ENCODE measurements at places on chromosomes 7 and 10. TPM values are rescaled to one million over a fixed set of nuclear protein-coding genes. Genes with fewer than 3 reads are reported as not detected.

DNA sequence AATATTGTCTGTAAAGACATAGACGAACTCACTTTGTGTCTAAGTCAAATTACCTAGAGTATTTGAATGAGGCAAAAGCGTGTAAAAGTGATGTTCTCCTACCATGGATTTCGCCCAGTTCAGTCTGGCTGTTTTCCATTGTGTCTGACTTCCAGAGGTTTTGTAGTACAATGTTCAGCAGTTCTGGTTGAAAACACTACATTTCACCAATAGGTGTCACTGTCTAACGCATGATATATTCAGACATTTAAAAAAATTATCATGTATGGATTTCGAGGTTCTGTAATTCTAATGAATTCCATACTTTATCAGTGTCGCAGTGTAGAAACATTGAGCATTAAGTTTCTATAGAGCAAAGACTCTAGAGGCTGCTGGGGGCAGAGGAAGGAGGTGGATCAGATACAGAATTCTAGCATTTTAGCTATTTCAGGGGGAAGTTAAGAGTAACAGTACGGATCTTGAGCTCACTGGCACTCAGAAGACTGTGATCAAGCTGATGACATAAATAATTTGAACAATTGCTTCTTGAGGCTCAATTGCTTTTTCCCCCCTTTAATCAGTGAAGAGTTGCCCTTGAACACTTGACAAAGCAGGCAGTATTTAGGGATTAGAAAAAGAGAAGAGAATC lies 196.9 kb upstream of the RHOBTB1 start:
- H3K4me1 ChIP-seq, result no peaks in the 10 kb centered on the region
- H3K27ac ChIP-seq, result no peak overlapping the region
- DNase-seq, result peak; percentile 45
- no peak overlapping the region for H3K4me3 ChIP-seq
- no peaks in the 10 kb centered on the region for H3K27me3 ChIP-seq

- DNase-seq, result no peak
- H3K4me1 ChIP-seq, result no peaks in the 10 kb centered on the region
- no peak overlapping the region for H3K27ac ChIP-seq
- H3K36me3 ChIP-seq, result no peaks in the 10 kb centered on the region
- H3K27me3 ChIP-seq, result no peaks in the 10 kb centered on the region
Measured at GRCh38 chr10:58842860-58843376, 330.2 kb downstream of the BICC1 start.

- H3K36me3 ChIP-seq, result peaks cover 3% of the 10 kb centered on the region
- no peaks in the 10 kb centered on the region for H3K27me3 ChIP-seq
- H3K4me1 ChIP-seq, result no peaks in the 10 kb centered on the region
- no peak overlapping the region for H3K27ac ChIP-seq
- H3K4me3 ChIP-seq, result no peak overlapping the region
Measured at GRCh38 chr7:129471402-129471827, 30.9 kb upstream of the SMKR1 start.

- no peak for DNase-seq
- no peak overlapping the region for H3K4me3 ChIP-seq
- no peak overlapping the region for H3K27ac ChIP-seq
- H3K27me3 ChIP-seq, result no peaks in the 10 kb centered on the region
- no peaks in the 10 kb centered on the region for H3K36me3 ChIP-seq
Measured at GRCh38 chr10:99926925-99927720, 82.6 kb downstream of the DNMBP start.

DNA sequence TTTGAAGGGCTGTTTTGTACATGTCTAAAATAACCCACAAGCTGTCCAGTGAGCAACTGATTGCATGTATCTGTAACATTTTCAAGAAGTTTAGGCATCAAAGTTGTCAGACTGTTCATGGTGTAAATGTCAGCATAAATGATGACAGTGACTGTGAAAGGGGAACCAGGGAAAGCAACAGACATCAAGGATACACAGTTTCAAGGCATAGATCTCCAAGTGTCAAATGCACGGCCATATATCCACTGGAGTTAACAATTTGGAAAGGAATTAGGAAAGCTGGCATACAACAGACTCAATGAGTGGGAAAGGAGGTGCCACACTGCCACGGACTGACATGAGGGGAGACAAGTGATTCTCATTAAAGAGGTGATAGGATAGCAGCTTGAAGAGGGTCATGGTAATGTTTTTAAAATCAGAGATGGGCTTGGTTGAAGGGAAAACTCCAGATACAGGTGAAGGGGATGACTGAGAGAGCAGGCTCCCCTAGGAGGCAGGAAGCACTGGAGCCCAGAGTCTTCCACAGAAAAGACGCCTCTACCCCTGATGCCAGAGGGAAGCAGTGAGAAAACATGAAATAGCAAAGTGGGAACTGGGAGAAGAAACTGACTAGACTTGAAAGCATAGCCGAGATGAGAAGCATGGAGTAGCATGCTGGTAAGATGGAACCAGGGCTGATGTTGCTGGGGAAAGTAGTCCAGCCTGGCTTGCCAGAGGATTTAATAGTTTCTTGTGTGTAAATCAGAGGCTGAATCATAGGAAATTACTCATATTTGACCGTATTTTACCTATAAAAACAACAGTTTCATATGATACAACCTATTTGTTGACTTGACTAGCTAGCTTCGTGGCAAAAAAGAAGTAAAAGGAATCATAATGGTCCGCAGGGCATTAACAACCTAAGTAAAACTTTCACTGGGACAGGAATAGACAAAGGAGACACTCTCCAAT lies 18.6 kb downstream of the NSMCE4A start:
- H3K36me3 ChIP-seq, result peaks cover 15% of the 10 kb centered on the region
- no peaks in the 10 kb centered on the region for H3K27me3 ChIP-seq
- H3K4me1 ChIP-seq, result no peaks in the 10 kb centered on the region

- H3K4me1 ChIP-seq, result no peaks in the 10 kb centered on the region
- H3K36me3 ChIP-seq, result no peaks in the 10 kb centered on the region
- no peak for DNase-seq
- no peak overlapping the region for H3K27ac ChIP-seq
- H3K4me3 ChIP-seq, result no peak overlapping the region
- no peaks in the 10 kb centered on the region for H3K27me3 ChIP-seq
Measured at GRCh38 chr10:105073999-105074398, 432.9 kb downstream of the SORCS3 start.

GRCh38 chr7:83617858-83618257 lies 31.1 kb downstream of the SEMA3E start:
- H3K27ac ChIP-seq, result no peak overlapping the region
- no peak overlapping the region for H3K4me3 ChIP-seq
- H3K36me3 ChIP-seq, result no peaks in the 10 kb centered on the region
- peaks cover 4% of the 10 kb centered on the region for H3K4me1 ChIP-seq
- no peak for DNase-seq

RELN gene
- 0.02 TPM for total RNA-seq

C10orf143 gene
- 1.6 TPM for total RNA-seq

SDK1 gene
- 4.4 TPM for total RNA-seq

EBF3 gene
- 0.40 TPM for total RNA-seq

Measured in neural progenitor cell (in vitro differentiated cells).